ENCODE measurements at places on chromosomes 13 and 19. TPM values are rescaled to one million over a fixed set of nuclear protein-coding genes. Genes with fewer than 3 reads are reported as not detected.

GRCh38 chr13:48110931-48111721 is 16.2 kb upstream of the MED4 start:
- no peak for DNase-seq

GRCh38 chr19:32287811-32288227 is 57.6 kb upstream of the ZNF507 start:
- peak; percentile 75 for DNase-seq

DNA sequence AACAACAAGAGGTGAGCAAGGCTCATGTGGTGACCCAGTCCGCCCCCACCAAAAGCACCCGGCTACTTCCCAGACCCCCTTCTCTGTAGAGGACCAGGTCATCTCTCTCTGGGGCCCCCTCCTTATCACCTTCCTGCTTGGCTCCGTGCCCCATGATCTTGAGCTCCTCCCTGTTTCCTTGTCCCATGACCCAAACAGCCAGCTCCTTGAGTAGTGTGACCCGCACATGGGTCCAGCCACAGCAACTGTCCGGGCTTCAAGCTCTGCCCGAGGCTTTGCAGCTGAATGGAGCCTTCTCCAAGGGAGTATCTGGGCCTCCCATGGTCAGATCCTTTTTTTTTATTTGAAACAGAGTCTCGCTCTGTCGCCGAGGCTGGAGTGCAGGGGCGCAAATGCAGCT is 61.8 kb downstream of the MYO9B start:
- no peak for DNase-seq

OR4F17 gene
- total RNA-seq, result not detected

ZNF577 gene
- 12.9 TPM for total RNA-seq

Data from suprapubic skin (tissue), 4 donors.